ENCODE measurements at places on chromosomes 6 and 20. TPM values are rescaled to one million over a fixed set of nuclear protein-coding genes. Genes with fewer than 3 reads are reported as not detected.

- DNase-seq, result no peak
Observed at GRCh38 chr20:6888736-6889395, 121.4 kb downstream of the BMP2 start.

IL17F gene
- polyA plus RNA-seq, result 0.63 TPM

DNA sequence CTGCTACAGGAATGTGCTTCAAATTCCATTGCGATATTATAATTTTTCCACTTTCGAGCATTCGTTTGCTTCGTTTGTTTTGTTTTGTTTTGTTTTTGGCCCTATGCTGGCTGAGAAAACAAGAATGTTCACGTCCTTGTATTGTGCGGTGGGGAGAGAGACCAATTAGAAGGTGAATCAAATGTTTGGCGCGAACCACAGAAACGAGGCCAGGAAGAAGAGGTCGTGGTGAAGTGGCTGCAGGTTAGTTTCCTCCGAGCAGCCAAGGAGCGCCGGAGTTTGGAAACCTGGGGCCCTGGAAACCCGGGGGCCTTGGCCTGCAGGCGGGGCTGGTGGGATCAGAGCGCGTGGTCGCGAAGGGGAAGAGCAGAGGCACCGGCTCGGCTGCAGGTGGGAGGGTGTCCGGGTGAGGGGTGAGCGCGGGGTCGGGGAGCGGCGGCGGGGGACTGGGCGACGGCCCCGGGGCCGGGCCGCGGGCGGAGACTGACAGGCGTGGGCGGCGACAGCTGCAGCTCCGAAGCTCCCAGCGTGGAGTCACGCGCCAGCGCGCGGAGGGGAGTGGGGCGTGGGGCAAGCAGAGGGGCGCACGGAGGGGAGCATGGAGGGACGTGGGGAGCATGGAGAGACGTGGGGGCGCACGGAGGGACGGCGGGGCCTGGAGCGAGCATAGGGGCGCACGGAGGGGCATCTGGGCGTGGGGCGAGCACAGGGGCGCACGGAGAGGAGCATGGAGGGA lies 141.5 kb upstream of the PDE10A start:
- DNase-seq, result no peak

ME1 gene
- polyA plus RNA-seq, result 2.3 TPM

DNA sequence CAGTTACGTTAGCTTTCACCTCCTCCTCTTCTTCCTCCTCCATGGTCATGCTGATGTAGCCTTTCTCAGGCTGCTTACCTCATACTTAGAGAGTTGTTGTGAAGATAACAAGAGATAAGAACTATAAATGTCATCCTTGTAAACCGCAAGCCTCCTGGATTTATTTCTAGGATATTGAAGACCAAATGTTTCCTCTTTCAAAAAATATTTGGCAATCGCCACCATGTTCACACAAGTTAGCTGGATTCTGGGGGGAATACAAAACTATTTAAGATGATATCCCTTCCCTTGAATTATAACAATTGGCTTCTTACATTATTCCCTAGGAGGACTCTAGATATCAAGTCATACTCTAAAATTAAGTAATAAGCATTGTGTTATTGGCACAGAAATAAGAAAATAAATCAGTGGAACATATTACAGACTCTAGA lies 99.8 kb upstream of the PLEKHG1 start:
- no peak for DNase-seq

DNA sequence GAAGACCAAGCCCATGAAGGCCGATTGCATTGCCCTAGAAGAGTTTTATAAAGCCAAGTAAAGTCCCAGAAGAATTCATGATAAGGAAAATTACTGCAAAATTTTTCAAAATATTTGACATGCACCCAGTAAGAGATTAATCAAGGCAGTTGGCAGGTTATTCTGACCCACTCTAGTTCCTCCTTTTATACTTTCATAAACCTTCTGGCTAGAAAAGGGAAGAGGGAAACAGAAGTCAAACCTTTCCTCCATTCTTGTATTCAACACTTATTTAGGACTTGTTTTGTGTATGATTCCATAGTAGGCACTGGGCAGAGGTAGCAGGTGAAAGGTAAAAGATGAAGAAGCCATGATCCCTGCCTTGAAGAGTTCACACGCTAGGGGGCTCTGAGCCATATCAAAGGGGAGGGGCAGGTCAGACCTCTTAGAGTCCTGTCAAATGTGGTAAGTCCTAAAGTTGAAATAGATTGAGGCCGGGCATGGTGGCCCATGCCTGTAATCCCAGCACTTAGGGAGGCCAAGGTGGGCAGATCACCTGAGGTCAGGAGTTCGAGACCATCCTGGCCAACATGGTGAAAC lies 85.4 kb downstream of the NDUFAF5 start:
- no peak for DNase-seq

SSTR4 gene
- not detected for polyA plus RNA-seq

SKIC2 gene
- 33.1 TPM for polyA plus RNA-seq

CDH4 gene
- 8.1 TPM for polyA plus RNA-seq

DNA sequence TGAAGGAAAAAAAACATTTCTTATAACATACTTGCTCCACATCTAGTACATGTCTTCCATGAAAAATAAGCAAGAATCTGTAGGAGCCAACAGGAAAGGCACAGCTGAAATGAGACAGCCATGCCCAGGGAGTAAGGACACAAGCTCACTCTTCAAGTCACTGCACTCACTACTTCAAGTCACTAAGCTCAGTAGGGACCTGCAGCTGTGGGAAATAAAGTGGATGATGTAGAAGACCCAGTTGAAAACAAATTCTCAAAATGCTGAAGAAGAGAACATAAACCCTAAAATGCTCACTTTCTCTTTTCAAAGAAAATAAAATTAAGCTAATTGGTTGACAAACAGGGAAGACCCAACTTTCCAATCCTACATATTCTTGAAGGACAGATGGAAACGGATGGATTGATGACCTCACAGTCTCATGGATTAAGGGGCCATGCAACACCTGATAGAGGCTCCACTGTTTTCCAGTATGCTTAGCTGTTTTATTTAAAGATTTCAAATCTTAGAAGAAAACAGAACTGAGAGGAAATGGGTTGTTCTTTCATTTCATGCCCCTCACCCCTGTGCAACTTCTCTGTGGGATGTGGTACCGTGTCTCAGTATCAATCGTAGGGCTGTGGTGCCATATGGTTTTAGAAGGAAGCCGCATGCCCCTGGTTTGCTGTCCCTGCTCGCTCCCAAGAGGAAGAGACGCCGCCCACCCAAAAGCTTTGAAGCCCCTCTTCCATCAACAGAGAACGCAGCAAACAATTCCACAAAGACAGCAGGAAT lies 133.3 kb downstream of the WDR27 start:
- no peak for DNase-seq

DNA sequence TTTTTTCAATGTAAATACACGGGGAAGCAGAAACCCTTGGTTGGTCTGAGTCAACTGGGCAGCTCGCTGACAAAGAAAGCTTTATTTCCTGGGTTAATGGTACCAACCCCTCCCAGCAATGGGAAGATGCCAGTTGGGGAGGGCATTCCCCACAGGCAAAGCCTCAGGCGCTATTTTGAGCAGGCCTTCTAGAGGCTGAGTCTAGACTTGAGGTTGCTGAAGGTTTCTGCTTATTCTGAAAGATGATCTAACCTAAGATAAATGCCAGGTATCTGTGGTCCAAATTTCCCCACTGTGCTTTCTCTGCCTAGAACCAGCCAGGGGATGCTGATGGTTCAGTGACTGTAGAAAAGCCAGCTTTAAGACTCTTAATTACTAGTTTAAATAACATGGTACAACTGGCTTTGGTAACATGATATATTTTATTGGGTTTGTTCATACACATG lies 172.5 kb upstream of the JARID2 start:
- DNase-seq, result no peak

Data from left renal pelvis (tissue), 4 donors.